Activated CD4-positive, alpha-beta memory T cell treated with anti-CD3 and anti-CD28 coated beads, Interleukin-2, amount 10 ng/mL, durations not matched to agents 7 days and 5 days (primary cell): ENCODE measurements at places on chromosomes 1 and 21. TPM values are rescaled to one million over a fixed set of nuclear protein-coding genes. Genes with fewer than 3 reads are reported as not detected.

GRCh38 chr1:234598974-234599616 lies 10.9 kb downstream of the IRF2BP2 start:
- H3K27ac ChIP-seq, result peak overlapping the region; percentile 96
- no peak for DNase-seq
- H3K4me3 ChIP-seq, result peak overlapping the region; percentile 85
- H3K4me1 ChIP-seq, result peaks cover 48% of the 10 kb centered on the region
- peaks cover 17% of the 10 kb centered on the region for H3K36me3 ChIP-seq
- no peaks in the 10 kb centered on the region for H3K27me3 ChIP-seq

GRCh38 chr1:158153179-158153578 lies 27.5 kb upstream of the CD1D start:
- DNase-seq, result no peak
- H3K4me3 ChIP-seq, result no peak overlapping the region
- H3K27ac ChIP-seq, result no peak overlapping the region
- no peaks in the 10 kb centered on the region for H3K36me3 ChIP-seq

DNA sequence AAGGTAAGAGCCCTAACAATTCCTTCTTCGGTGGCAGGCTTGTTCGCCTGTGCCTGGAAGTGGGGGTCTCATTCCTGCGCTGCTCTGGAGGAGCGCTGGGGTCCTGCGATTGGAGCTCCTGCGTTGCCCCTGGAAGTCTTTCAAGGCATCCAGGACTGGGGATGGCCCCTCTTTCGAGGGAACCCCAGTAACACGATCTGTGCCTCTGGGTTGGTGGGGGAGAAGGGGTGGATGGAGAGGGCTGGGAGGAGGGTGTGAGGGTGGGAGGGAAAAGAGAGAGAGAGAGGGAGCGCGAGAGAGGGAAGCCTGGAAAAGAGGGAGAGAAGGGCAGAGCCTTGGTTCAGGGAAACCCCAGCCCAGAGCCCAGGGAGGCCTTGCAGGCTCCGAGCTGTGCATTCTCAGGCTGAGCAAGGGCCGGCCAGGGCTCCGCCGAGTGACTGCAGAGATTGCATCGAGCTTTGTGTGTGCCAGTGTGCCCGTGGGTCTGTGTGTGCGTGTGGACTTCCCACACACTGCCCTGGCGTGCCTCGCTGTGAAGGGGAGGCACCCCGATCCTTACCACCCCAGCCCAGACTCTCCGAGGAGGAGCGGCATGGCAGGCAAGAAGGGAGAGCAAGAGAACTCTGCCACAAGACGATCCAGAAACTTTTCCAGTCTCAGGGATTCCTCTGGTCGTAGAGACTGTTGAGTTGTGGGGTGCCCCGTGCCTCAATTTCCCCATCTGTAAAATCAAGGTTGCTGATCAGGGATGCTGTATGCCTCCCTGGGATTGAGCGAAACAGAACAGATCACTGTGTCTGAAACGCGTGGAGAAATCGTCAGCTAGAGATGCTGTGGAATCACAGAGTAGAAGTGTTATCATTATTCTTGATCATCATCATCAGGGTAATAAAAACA lies 619 bp downstream of the BCL9 start:
- H3K36me3 ChIP-seq, result no peaks in the 10 kb centered on the region
- H3K4me3 ChIP-seq, result no peak overlapping the region
- peak overlapping the region; percentile 57 for H3K27ac ChIP-seq
- H3K27me3 ChIP-seq, result peaks cover 8% of the 10 kb centered on the region

The S100A1 gene
- not detected for total RNA-seq

DNA sequence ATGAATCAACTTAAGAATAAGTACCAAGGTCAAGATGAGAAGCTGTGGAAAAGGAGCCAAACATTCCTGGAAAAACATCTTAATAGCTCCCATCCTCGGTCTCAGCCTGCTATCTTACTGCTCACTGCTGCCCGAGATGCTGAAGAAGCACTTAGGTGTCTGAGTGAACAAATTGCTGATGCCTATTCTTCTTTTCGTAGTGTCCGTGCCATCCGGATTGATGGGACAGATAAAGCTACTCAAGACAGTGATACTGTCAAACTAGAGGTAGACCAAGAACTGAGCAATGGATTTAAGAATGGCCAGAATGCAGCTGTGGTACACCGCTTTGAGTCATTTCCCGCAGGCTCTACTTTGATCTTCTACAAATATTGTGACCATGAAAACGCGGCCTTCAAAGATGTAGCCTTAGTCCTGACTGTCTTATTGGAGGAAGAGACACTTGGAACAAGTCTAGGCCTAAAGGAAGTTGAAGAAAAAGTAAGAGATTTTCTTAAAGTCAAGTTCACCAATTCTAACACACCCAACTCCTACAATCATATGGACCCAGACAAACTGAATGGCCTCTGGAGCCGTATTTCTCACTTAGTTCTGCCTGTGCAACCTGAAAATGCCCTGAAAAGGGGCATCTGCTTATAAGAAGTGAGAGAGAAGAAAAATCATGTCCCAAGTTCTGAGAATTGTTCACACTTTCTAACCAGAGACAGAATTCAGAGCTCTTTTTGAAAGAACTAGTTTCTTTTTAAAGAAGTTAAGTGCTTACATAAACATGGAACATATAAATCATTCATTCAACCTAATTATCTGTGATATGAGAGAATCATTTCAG lies 35.7 kb downstream of the TOR1AIP1 start:
- H3K36me3 ChIP-seq, result peaks cover 60% of the 10 kb centered on the region
- peaks cover 15% of the 10 kb centered on the region for H3K4me1 ChIP-seq
- H3K4me3 ChIP-seq, result no peak overlapping the region
- no peak for DNase-seq
- H3K27me3 ChIP-seq, result no peaks in the 10 kb centered on the region

The ZMYND12 gene
- total RNA-seq, result 1.3 TPM

The SH2D1B gene
- total RNA-seq, result not detected

- H3K4me3 ChIP-seq, result no peak overlapping the region
- H3K4me1 ChIP-seq, result peaks cover 15% of the 10 kb centered on the region
- no peak overlapping the region for H3K27ac ChIP-seq
- peaks cover 7% of the 10 kb centered on the region for H3K27me3 ChIP-seq
- no peak for DNase-seq
Observed at GRCh38 chr1:211633524-211633846, 41.9 kb downstream of the NEK2 start.

The CFHR3 gene
- total RNA-seq, result not detected

- no peak for DNase-seq
- no peak overlapping the region for H3K27ac ChIP-seq
- H3K4me3 ChIP-seq, result no peak overlapping the region
- H3K27me3 ChIP-seq, result no peaks in the 10 kb centered on the region
- H3K4me1 ChIP-seq, result peaks cover 2% of the 10 kb centered on the region
Observed at GRCh38 chr1:89211035-89211634, 12.4 kb upstream of the GBP4 start.

DNA sequence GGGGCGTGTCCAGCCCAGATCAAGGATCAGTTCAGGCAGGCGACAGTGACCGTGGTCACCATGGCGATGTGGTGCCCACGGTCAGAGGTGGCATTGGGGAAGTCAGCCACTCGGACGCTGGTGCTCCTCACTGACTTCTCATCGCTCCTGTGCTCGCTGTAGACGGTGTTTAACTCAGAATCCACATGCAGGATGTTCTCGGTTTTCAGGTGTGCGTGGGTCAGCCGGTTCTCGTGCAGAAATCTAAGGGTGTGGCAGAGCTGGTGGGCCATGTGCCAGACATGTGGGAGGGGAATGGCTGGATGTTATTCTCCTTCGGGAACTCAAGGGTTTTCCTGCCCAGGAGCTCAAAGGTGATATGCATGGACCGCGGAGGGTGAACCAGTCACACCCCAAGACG lies 11.7 kb downstream of the OR2AJ1 start:
- H3K4me1 ChIP-seq, result peaks cover 2% of the 10 kb centered on the region
- no peak overlapping the region for H3K27ac ChIP-seq
- no peak for DNase-seq

The PDPN gene
- not detected for total RNA-seq

DNA sequence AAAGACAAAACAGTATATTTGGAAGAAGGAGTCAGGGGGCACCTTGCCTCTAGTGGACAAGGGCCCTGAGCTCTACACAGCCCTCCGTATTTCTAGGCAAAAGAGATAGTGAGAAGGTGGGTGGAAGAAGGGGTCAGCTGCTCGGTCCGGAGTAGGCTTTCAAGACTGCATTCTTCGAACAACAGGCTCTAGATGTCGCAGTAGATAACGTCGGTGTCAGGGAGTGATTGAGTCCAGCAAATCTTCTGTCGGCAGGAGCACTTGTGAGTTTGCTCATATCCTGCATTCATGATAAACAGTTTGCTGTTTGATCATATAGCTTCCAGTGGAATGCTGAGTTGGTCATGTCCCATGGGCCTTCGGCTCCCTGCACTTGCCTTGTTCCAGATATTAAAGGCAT lies 36.8 kb downstream of the DIPK1A start:
- H3K36me3 ChIP-seq, result peaks cover 9% of the 10 kb centered on the region
- H3K27ac ChIP-seq, result no peak overlapping the region
- no peak for DNase-seq
- H3K27me3 ChIP-seq, result no peaks in the 10 kb centered on the region
- H3K4me1 ChIP-seq, result peaks cover 5% of the 10 kb centered on the region
- no peak overlapping the region for H3K4me3 ChIP-seq

- no peak overlapping the region for H3K27ac ChIP-seq
- H3K27me3 ChIP-seq, result peaks cover 12% of the 10 kb centered on the region
- H3K4me1 ChIP-seq, result no peaks in the 10 kb centered on the region
- H3K4me3 ChIP-seq, result no peak overlapping the region
- no peaks in the 10 kb centered on the region for H3K36me3 ChIP-seq
Observed at GRCh38 chr1:15304708-15305467, 57.9 kb downstream of the FHAD1 start.

- DNase-seq, result no peak
- H3K27ac ChIP-seq, result no peak overlapping the region
- H3K27me3 ChIP-seq, result no peaks in the 10 kb centered on the region
- no peak overlapping the region for H3K4me3 ChIP-seq
Observed at GRCh38 chr1:10667861-10668761, 128.3 kb downstream of the CASZ1 start.

GRCh38 chr1:184895086-184895485 lies 79.2 kb downstream of the NIBAN1 start:
- no peak for DNase-seq
- no peak overlapping the region for H3K27ac ChIP-seq
- H3K4me1 ChIP-seq, result peaks cover 47% of the 10 kb centered on the region
- no peak overlapping the region for H3K4me3 ChIP-seq
- peaks cover 75% of the 10 kb centered on the region for H3K36me3 ChIP-seq

The BGLAP gene
- total RNA-seq, result 2.7 TPM

GRCh38 chr21:45302082-45303061 lies 14.7 kb upstream of the POFUT2 start:
- peak; percentile 64 for DNase-seq
- H3K36me3 ChIP-seq, result no peaks in the 10 kb centered on the region
- H3K27ac ChIP-seq, result no peak overlapping the region
- no peaks in the 10 kb centered on the region for H3K27me3 ChIP-seq
- H3K4me1 ChIP-seq, result peaks cover 7% of the 10 kb centered on the region
- H3K4me3 ChIP-seq, result no peak overlapping the region

GRCh38 chr1:212914789-212915188 lies 35.6 kb upstream of the VASH2 start:
- no peak overlapping the region for H3K4me3 ChIP-seq
- no peak for DNase-seq
- no peak overlapping the region for H3K27ac ChIP-seq
- H3K4me1 ChIP-seq, result no peaks in the 10 kb centered on the region

The REN gene
- not detected for total RNA-seq

DNA sequence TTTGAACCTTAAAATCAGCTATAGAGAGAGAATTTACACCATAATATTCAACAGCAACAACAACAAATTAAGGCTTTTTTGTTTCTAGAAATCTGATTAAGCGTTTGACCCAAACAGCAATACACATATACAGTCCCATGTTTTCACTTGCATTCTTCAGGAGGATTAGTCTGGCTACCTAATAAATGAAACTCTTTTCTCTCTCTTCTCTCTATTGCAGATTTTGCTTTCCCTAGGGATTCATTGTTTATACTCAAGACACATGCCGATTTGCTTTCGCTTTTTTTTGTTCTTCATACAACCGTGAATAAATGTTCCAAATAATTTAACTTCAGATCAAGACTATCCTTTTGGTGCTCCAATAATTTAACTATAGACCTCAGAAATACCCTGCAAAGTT lies 162.4 kb upstream of the PTBP2 start:
- no peaks in the 10 kb centered on the region for H3K27me3 ChIP-seq
- H3K27ac ChIP-seq, result no peak overlapping the region
- H3K4me3 ChIP-seq, result no peak overlapping the region
- no peaks in the 10 kb centered on the region for H3K4me1 ChIP-seq

GRCh38 chr1:119116725-119117124 lies 23.7 kb downstream of the WARS2 start:
- DNase-seq, result no peak
- H3K4me3 ChIP-seq, result no peak overlapping the region
- peaks cover 2% of the 10 kb centered on the region for H3K36me3 ChIP-seq
- no peaks in the 10 kb centered on the region for H3K27me3 ChIP-seq

The CLDN8 gene
- not detected for total RNA-seq

DNA sequence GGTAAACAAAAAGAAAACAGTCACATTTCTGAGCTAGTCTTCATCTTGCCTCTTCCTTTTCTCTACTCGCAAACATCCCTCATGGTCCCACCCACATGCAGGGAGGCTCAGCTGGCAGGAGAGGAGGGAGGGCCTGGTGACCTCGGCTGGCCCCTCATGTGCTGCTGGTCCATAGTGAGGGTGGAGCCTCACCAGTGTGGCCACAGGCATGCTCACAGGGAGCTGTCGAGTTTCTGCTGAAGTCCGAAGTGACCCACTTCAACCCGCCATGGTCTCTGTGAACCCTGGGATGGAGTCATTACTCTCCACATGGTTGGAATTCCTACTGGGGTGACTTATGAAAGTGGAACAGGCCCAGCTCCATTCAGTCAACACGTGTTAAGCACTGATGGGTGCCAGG lies 253.4 kb downstream of the RHOU start:
- no peak overlapping the region for H3K4me3 ChIP-seq
- H3K27ac ChIP-seq, result no peak overlapping the region
- no peaks in the 10 kb centered on the region for H3K36me3 ChIP-seq
- no peak for DNase-seq

GRCh38 chr1:86748622-86749373 lies 44.4 kb downstream of the SH3GLB1 start:
- H3K4me1 ChIP-seq, result no peaks in the 10 kb centered on the region
- H3K4me3 ChIP-seq, result no peak overlapping the region
- peaks cover under 1% of the 10 kb centered on the region for H3K27me3 ChIP-seq
- no peak overlapping the region for H3K27ac ChIP-seq
- H3K36me3 ChIP-seq, result peaks cover 26% of the 10 kb centered on the region

DNA sequence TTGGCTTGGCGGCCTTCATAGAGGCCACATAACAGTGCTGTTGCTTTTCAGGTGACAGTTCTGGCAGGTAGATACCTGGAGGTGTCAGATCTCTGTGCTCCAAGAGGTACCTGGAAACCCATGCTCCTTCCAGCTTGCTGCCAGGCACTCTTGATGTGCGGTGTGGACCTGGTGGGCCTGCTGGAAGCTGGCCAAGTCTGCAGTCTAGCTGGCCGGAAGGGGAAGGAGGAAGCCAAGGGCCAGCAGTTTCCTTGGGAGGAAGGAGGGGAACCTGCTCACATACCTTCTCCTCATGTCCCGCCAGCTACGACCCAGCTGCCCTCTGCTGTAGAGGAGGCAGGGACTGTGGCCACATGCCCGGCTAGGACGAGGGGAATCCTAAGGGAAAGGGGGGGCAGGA lies 166.4 kb upstream of the AJAP1 start:
- H3K27ac ChIP-seq, result no peak overlapping the region
- H3K36me3 ChIP-seq, result no peaks in the 10 kb centered on the region
- no peaks in the 10 kb centered on the region for H3K4me1 ChIP-seq

The SLC22A15 gene
- 1.3 TPM for total RNA-seq
